ENCODE measurements at places on chromosomes 6 and 20.

- no peak for DNase-seq
These were observed 143.7 kb upstream of the PTPN1 start for GRCh38 chr20:50366270-50367103.

GRCh38 chr6:1809291-1809988 is 199.7 kb downstream of the FOXC1 start:
- DNase-seq, result no peak

DNA sequence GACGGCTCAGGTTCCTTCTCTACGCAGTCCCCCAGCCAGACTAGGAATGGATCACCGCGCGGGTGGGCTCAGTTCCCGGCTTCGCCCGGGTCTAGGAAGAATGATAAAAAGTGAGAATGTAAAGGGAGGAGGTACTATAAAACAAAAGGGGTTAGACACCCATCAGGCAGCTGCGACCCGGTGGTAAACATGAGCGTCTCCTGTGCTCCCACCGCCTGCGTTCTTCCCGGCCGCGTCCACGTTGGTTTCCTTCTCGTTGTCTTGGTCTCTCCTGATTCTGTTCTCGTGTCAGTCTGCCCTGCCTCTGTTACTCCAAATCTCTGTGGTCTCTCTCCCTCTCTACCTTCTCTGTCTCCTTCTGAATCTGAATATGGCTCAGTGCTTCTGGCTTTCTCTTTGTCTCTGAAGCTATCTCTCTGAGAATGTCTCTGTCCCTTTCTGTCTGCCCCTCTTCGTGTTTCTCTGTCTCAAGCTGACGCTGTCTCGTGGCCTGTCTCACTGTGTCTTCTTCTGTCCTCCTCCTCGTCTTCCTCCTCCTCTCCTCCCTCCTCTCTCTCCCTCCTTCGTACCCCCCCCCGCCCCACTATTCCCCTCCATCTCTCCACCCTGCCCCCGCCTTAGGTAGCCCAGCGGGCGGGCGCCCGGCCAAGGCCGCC is 41.6 kb upstream of the FOXP4 start:
- peak; percentile 33 for DNase-seq

DNA sequence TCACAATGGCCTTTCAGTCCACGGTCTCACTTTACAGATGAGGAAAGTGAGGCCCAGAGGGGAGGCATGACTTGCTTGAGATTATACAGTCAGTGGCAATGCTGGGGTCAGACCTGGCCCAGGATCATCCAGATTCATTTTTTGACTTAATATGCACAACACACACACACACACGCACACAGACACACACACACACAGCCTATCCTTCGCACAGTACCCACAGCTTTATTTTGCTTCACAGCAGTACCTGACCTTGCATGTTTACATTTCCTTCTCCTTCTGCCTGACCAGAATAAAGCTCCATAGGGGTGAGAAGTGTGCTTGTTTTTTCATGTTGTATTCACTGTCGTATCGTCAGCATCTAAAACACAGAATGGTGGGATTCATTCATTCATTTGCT is 79.8 kb downstream of the VEGFA start:
- no peak for DNase-seq

- DNase-seq, result no peak
These were observed 455.6 kb downstream of the PRKN start for GRCh38 chr6:162271922-162272321.

DNA sequence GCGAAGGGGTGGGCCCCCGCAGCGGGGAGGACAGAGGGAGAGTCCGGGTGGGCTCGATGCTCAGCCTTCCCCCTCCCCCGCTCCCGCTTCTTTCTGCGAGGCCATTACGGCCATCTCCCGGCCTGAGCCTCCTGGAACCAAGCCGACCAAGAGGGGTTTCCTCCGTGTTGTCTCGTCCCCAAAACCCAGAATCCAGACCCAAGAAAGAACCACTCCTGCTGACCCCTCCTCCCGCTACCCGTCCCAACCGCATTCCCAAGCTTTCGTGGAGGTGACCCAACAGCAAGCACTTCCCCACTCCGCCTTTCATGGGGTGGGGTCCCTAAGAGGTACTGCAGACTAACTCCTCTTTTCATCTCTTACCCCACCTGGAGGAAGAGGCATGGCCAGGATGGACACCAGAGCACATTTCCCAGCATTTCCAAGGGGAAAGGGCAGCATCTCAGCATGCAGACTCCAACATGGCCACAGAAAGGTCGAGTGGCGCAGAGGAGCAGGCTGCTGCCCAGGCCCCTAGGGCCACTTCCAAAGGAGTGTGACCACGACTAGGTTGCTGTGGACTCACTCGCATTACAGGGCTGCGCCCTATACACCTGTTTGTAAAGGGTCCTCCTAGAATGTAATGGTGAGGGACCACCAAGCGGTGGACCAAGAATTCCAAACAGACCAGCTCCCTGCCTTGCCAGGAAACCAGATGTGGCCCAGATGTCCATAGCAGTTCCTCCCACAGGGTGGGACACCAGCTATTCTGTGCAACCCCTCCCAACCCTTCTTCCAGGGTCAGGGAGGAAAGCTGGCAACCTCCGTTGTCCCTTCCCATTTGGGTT is 53.4 kb downstream of the MRPL14 start:
- no peak for DNase-seq

GRCh38 chr20:38729767-38730166 is 5.5 kb downstream of the SLC32A1 start:
- no peak for DNase-seq

DNA sequence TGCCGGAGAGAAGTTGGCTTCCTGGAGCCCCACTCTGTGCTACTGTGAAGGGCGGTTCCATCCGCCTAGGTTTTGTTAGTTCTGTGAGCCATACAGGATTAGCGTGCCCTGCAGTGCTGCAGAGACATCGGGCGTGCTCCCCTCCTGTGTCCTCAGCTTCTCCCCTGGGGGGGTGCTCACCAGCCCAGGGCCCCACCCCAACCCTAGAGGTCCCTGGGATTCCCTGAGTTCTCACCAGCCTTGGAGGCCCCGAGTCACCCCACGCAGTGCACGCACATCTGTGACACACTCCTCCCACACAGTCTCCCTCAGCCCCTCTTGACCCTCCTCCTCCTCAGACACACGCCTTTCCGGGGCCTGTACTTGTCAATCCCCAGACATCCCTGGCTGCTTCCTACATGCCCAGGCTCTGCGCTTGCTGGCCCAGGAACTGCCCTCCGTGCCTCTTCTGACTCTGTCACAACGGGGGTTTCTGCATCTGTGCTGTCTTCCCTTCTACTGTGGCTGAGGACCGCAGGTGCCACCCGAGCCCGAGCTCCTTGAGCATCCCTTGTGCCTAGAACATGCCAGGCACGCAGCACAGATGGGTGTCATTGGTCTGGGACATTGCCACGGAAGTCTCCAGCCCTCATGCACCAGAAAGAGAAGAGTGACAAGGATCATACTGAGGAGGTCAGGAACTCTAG is 123.2 kb upstream of the RPS6KA2 start:
- no peak for DNase-seq

GRCh38 chr6:163291622-163292021 is 122.9 kb upstream of the QKI start:
- peak; percentile 8 for DNase-seq

DNA sequence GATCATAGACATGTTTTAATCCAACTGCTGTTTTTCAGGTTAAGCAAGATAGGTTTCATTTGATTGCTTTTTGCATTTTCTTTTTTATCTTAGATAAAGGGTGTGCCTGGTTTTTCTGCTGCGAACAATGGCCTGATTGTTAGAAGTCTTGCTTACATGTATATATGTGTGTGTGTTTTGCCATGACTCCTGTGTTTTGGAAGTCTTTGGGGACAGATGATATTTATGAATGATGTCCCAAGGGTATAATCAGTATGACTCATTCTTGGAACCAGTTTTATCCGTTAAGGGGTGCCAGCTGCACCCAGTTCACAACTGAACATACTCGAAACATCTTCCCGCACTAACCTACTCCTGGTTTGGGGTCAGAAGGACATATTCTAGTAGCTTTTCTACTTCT is 230.1 kb upstream of the SUPT3H start:
- no peak for DNase-seq

GRCh38 chr6:8578006-8578405 is 142.7 kb upstream of the SLC35B3 start:
- no peak for DNase-seq

DNA sequence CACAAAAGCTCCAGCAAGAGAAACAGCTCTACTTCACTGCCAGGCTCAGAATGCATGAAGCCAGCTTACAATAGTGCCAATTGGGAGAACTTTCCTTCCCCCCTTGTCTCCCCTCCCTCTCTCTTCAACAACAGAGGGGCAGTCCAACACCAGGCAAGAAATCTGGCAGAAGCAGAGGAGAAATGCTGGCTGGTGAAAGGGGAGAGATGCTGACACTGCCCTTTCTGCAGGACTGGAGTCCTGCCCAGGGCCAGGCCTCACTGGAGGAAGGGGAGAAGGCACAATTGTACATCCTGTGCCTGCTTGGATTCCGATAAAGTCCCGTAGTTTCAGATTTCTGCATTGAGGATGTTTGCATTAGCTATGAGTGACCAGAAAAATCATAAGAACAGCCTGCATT is 148.6 kb downstream of the LRRC1 start:
- no peak for DNase-seq

DNA sequence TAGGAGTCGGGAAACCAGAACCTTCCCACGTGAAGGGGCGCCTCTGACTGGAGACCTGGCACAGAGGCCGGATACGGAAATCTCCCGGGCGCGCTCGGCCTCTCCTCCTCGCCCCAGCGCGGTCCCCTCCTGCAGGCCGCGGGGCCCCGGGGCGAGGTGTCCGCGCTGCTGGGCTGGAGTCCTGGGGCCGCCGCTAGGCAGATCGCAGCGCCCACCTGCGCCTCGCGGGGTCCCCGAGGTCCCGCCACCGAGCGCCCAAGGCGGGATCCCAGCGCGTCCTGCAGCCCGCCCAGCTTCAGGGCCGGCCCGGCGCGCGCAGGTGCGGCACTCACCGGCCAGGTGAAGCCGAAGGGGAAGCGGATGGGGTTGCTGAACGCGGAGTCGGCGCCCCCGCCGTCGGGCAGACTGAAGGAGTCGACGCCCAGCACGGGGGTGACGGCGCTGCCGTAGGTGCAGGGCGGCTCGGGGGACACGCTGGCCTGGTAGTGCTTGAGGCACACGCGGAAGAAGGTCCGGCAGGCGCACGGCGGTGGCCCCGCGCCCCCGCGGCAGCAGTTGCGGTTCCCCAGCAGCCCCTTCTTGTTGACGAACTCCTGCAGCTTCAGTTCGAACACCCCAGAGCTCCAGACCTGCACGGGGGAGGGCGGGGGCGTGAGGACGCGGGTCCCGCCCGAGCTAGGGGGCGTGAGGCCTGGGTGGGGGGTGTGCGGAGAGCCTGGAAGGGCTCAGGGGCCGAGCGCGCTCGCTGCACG is 1.5 kb downstream of the DLL1 start:
- no peak for DNase-seq

DNA sequence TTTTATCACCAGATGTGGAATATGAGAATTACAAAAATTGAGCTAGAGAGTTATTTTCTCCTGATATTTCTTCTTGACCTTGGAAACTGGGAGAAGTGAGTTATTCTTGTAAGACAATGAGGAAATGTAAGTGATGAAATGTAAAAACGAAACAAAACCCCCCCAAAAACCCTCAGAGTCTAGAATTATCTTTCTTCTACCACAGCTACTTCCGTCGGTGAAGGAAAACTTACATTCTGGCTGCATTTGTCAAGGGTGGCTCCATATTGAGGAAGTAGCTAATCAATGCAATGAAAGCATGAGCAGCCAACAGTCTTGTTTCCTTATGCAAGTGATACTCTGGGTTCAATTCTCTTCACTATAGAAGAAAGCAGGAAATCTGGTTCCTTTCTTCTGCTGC is 661.7 kb upstream of the CITED2 start:
- no peak for DNase-seq

DNA sequence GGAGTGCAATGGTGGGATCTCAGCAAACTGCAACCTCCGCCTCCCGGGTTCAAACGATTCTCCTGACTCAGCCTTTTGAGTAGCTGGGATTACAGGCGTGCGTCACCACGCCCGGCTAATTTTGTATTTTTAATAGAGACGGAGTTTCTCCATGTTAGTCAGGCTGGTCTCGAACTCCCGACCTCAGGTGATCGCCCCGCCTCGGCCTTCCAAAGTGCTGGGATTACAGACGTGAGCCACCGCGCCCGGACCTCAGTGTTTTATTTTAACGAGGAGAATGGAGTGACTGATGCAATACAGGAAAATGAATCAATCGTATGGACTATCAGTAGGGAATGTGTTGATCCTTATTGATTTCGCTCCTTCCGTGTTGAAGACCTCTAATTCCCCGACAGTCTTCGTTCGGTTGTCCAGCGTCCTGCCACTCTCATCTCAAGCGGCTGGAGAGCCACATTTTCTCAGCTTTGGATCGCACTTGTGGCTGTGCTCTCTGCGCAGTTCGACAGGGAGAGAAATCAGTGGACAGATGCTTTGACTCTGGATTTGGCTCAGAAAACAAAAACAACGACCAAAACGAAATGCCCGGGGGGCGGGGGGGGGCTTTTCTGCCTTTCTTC is 166.2 kb downstream of the TRIM27 start:
- DNase-seq, result no peak

GRCh38 chr6:111714416-111715270 is 109.0 kb upstream of the TRAF3IP2 start:
- no peak for DNase-seq

GRCh38 chr20:24795436-24795835 is 153.6 kb upstream of the CST7 start:
- no peak for DNase-seq

- DNase-seq, result no peak
These were observed 436.7 kb downstream of the RNF144B start for GRCh38 chr6:18823782-18824386.

GRCh38 chr20:61801857-61802442 is 263.7 kb downstream of the TAF4 start:
- no peak for DNase-seq

- peak; percentile 60 for DNase-seq
These were observed 119.9 kb downstream of the UST start for GRCh38 chr6:148866657-148867268.

GRCh38 chr20:17549131-17549530 is 18.0 kb upstream of the BFSP1 start:
- no peak for DNase-seq

DNA sequence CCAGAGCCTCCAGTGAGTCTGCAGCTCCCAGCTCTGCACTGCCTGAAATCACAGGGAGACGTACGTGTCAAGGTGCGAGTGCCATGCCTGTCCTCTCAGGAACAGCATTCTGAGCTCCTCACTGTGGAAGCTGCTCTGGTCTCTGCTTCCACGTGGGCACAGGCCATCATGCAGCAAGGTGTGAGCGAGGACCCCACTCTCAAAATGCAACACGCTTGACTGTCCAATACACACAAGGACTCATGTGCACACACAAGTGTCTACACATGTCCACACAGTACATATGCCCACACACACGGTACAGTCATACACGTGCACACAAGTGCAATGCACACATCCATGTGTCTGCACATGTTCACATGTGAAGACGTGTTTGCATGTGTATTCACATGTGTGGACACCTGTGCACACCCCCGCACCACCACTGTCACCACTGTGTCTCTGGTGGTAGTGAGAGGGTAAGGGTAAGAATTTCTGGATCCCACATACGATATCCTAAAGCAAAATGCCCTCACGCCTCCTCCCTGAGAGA is 260.5 kb downstream of the DLL1 start:
- no peak for DNase-seq

- no peak for DNase-seq
These were observed 147.4 kb upstream of the BEND6 start for GRCh38 chr6:56807326-56807988.

Measured in GM10248 (cell line).